ENCODE measurements at places on chromosomes 5 and 9. TPM values are rescaled to one million over a fixed set of nuclear protein-coding genes. Genes with fewer than 3 reads are reported as not detected.

FAM153A gene
- not detected for total RNA-seq

CORO2A gene
- 2.0 TPM for total RNA-seq

PCDHGB3 gene
- total RNA-seq = 0.49 TPM

CTXN3 gene
- total RNA-seq = not detected

GRCh38 chr5:69329905-69330489 lies 2.6 kb downstream of the CCDC125 start:
- no peak for DNase-seq

- no peak for DNase-seq
Measured at GRCh38 chr9:70554881-70555280, 140.4 kb upstream of the KLF9 start.

- DNase-seq = no peak
Measured at GRCh38 chr5:177478711-177479646, 5.5 kb upstream of the DBN1 start.

- DNase-seq = no peak
Measured at GRCh38 chr5:44807269-44807668, 1.5 kb upstream of the MRPS30 start.

GRCh38 chr9:21711504-21711903 lies 90.9 kb upstream of the MTAP start:
- no peak for DNase-seq

Measured in Panc1 (cell line).